Esophagus squamous epithelium (tissue), 5 donors: ENCODE measurements at places on chromosomes 6 and 20.

DNA sequence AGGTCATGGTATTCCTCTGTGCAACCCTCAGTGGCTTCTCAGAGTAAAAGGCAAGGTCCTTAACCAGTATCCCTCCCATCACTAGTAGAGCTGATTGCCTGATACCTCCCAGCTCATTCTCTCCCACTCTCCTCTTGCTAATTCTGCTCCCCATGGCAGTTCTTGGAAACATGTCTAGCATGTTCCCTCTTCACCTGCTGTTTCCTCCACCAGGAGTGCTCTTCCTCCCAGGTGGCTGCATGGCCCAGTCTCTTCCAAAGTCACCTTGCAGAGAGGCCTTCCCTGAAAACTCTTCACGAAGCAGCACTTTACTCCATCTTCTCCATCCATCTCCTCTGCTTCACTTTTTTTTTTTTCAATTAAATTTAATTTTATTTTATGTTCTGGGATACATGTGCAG, 36.2 kb upstream of the OLIG3 start:
- no peak for DNase-seq

DNA sequence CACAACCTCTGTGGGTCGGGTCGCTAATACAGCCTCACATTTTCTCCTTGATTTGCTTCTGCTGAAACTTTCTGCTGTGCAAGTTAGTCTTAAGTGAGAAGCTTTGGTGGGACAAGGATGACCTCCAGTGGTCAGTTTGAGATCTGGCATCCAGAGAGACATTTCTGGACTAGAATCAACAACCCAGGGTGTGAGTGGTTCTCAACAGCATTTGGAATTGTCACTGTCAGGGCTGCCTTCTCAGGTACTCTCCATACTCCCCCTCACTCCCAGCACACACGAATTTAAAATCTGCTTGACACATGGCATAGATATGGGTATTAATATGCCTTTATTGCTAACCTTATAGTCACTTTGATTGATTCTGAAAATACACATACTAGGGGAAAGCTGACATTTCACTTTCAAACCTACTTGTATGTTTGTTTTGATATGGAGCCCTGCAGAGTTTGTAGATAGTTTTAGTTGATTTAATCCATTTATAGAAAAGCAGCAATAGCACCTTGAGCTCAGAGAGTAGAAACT, 13.2 kb downstream of the OTOR start:
- DNase-seq, result no peak

DNA sequence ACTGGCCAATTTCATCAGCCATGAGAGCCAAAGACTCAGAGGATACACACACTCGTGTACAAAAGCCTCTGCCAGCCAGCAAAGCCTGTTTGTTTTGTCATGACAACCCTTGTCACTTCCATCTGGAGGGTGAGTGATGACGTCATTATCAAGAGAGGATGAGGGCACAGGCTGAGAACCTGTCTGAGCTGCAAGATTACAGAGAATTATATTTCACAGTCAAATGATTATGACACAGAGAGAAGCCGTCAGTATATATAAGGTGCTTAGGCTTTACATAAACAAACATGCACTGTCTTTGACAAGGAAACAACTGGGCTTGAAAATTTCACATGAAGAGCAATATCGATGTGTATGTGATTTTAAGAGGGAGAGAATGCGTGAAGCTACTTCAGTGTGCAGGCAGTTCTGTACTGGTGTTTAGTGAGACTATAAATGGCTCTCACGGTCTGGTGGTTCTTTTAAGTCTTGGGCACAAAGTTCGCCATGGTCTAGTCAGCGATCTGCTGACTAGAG, 36.5 kb upstream of the BCLAF1 start:
- no peak for DNase-seq

DNA sequence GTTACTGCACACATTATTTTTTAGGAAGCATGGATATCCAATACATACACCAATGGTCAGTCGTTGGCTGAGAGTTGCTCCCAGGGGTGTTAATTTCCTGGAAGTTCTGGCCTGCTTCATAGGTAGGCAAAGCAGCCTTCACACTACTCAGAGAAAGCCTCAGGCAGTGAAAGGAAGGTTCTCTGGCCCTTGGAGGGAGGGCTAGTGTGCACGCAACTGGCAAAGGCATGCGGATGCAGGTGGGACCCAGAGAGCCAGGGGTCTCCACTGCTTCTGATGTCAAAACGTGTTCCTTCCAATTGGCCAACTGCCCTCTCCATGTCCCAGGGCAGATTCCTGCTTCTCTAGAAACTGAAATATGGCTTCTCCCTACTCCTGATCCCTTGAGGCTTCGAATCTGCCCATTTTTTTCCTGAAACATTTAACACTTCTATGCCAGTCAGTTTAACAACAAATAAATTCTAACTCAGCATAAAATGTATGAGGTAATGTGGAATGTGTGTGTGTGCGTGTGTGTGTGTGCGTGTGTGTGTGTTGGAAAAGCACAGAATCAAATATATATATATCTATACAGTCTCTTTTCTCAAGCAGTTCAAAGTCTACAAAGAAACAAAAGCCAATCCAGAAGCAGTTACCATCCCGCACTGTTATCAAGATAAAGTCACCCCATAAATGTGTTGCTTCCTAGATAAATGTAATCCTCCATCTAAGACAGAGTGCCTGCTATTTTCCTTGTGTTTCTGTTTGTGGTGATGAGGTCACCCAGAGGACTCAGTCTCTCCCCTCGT, 94.0 kb upstream of the HIVEP1 start:
- DNase-seq, result no peak

- DNase-seq, result no peak
Measured at GRCh38 chr6:117478853-117479231, 3.6 kb upstream of the DCBLD1 start.

GRCh38 chr6:3850451-3851203, 1.5 kb downstream of the FAM50B start:
- no peak for DNase-seq

GRCh38 chr6:139144490-139145085, 9.7 kb downstream of the HECA start:
- no peak for DNase-seq

DNA sequence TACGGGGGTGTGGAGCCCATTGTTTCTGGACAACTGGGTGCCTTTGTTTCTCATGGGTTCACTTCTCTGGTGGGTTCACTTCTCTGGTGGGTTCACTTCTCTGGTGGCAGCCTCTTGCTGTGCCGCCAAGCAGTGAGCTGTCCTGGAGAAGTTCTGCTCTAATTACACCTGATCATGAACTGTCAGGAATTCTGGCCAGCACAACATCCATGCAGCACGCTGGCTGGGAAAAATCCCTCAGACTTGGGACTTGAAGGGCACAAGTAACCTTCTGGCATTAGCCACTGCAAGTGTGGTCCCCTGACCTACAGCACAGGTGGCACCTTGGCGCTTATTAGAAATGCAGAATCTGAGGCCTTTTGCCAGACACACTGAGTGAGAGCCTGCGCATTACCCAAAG, 752.5 kb downstream of the QKI start:
- DNase-seq, result no peak

GRCh38 chr6:160950507-160950906, 41.1 kb upstream of the MAP3K4 start:
- DNase-seq, result no peak

- no peak for DNase-seq
Measured at GRCh38 chr6:89144354-89144906, 1.4 kb upstream of the PM20D2 start.

- DNase-seq, result no peak
Measured at GRCh38 chr20:59824711-59825562, 108.5 kb downstream of the SYCP2 start.

- no peak for DNase-seq
Measured at GRCh38 chr6:28489366-28490204, 26.0 kb downstream of the GPX6 start.

- DNase-seq, result no peak
Measured at GRCh38 chr6:108868647-108869046, 20.4 kb downstream of the ARMC2 start.

DNA sequence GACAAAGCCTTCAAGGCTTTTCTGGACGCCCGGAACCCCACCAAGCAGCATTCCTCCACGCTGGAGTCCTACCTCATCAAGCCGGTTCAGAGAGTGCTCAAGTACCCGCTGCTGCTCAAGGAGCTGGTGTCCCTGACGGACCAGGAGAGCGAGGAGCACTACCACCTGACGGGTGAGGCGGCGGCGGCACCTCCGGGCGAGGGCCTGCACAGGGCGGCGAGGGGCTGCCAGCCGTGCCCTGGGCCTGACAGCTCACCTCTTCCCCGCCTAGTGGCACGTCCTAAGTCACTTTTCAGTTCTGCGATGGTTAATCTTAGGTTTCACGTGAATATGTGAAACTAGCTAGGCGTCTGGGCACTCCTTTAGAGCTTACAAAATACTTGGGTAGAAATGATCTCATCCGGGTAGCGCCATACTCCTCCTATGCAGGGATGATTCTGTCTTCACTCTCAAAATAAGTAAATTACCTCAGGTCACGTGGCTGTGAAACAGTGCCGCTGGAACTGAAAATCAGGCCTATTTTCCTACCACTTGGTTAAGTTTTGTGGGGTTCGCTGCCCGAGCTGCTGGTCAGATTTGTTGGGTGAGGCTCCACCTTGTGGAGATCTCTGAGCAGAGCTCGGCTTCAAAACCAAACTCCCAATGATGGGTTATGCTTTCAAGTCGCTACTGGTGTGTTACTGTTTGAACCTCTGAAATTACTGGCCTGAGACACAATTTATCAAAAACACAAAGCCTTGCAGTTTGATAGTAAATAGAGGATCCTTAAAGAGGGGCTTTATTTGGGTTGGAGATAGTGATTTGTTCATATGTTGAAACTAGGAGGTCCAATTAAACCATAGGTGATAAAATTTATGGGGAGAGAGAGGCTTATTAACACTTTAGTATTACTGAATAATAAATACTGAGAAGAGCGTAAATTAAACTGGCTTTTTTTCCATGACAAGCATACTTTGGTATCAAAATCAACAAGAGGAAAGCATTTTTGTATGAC, 15.5 kb upstream of the CLDN20 start:
- DNase-seq, result no peak

DNA sequence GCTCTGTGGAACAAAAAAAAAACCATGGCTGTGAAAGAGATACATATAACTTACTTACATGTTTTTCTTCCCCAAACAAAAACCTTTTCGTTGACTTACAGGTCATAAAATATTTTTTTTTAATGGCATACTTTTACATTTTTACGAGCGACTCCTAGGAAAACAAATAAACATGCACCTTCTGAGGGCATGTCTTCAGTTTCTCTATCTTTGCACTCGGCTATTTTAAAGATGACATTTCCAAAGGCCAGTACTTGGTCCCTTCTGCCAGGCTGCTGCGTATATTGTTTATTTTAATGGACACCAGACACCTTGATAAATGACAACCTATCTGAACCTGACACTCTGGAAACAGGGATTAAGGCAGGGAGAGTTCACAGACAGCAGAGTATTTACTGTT, 49.4 kb downstream of the PIGU start:
- no peak for DNase-seq

DNA sequence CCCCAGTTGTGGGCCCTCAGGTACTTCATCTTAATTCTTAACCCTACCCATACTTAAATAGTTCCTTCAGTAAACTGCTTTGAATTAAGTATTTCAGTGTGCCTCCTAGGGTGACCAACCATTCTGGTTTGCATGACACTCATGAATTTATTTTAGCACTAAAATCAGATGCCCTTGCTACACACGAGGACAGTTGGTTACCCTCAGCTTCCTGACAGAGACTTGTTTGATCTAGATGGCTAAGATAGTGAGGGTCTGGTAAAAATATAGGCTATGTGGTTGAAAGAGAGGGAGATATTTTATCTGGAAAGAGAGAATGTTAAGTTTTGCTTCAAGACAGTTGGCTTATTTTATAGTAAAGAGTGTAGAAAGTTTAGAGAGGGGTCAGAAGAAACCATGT, 10.6 kb downstream of the PGK2 start:
- DNase-seq, result no peak

GRCh38 chr6:14360565-14360964, 243.0 kb downstream of the CD83 start:
- DNase-seq, result no peak

GRCh38 chr6:43803055-43803782, 33.2 kb downstream of the VEGFA start:
- no peak for DNase-seq

GRCh38 chr6:108580646-108581045, 19.9 kb downstream of the FOXO3 start:
- DNase-seq, result no peak

DNA sequence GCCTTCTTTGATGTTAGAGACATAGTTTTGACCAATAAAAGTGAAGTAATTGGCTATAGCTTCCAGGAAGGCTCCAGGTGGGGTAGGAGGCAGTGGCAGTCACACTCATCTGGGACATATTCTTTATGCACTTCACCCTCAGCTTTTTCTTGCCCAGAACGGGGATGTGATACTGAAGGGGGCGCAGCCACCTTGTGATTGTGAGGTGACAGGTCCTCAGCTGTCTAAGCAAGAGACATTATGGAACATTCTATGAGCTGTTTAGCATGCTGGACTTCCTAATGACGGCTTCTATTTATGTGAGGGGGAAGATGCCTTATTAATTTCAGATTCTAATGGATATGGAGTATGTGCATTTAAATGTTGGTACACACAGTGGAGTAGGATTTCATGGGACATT, 151.3 kb upstream of the ZFP64 start:
- DNase-seq, result no peak

DNA sequence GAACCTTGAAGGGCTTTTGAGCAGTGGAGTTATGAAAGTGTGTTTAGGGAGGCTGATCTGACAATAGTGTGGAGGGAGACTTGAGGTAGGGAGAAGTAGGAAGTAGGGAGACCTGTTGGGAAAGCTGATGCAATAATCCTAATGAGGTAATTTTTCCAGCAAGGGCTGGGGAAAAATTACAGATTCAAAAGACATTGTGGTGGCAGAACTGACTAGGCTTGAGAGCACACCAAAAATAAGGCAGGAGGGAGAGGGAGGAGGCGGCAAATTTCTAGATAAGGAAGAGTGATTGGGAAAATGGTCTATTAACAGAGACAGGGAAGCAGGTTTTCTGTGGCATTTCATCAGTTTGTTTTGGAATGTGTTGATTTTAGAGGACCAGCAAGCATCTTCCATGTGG, 5.5 kb downstream of the PRRT1 start:
- DNase-seq, result no peak

- DNase-seq, result no peak
Measured at GRCh38 chr6:142013287-142013686, 119.4 kb upstream of the GJE1 start.

- no peak for DNase-seq
Measured at GRCh38 chr6:68709882-68710281, 74.8 kb downstream of the ADGRB3 start.

DNA sequence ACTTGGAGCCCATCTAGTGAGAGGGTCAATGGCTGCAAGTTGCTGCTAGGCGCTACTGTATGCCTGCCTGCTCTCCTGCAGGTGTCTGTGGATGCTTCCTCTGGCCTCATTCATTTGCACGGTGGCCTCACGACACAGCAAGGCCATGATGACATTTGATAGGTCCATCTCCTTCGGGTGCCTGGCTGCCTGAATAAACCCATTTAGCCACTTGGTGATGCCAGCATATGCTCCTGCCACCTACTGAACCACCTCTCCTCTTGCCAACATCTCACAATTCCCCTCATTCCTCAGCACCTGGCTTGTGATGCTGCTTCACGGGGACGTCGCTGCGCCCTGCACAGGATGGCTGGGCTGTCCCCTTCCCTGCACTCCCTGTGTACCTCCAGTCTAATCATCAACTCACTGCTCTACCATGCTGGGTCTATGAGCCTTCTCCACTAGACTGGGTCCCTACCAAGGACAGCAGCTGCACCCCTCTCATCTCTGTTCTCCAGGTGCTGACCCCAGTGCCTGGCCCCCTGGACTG, 51.1 kb downstream of the AGPAT4 start:
- no peak for DNase-seq
